ENCODE measurements at places on chromosomes 5 and 9.

DNA sequence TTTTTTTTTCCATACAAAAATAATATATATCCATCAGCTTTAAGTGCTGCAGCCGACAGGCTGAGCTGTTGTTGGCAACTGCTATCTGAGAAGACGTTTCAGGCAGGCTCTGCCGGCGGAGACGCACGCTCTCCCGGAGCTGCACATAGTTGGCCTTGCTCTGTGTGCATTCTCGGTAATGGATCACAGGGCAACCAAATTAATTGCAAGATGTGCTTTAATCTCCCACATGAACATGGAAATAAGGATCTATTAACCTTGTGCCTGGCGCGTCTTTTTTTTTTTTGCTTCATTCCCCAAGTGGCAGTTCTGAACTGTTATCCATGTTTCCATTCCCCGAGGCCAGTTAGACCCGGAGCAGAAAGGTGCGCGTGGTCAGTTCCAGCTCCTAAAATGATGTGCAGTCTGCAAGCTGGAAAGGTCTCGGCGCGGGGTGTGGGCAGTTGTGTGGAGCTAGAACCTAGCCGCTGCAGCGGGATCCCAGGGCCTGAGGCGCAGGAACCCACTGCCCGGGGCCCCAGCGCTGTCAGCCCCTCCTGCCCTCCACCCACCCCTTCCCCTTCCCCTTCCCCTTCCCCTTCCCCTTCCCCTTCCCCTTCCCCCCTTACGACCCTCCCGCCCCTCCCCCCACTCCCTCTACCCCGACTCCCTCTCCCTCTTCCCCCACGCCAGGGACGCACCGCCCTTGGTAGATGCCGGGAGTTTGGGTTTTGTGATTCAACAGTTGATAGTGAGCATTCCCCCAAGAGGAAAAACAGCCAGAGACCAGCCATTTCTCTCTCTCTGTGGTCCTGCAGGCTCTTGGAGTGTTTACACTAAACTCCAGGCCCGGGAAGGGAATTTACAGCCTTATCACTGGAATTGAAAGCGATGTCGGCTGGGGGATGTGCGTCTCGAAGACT, 137.8 kb downstream of the CEP120 start:
- no peak for DNase-seq

DNA sequence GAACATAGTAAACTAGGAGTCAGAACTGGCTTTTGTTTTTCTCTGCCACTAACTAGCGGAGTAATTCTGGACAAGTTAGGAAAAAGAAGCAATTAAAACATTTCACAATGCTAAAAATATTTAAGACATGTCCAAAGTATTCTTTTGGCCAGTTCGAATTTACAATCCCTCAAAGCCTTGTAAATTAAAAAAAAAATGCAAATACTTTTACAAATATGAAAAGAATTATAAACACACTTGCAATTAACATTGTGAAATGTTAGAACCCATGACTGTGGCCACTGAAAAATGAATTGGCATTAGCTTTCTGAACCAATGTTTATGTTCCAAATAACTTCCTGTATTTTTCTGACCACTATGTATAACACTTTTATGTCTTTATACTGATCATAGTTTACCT, 2.2 kb downstream of the RAD1 start:
- DNase-seq: no peak

DNA sequence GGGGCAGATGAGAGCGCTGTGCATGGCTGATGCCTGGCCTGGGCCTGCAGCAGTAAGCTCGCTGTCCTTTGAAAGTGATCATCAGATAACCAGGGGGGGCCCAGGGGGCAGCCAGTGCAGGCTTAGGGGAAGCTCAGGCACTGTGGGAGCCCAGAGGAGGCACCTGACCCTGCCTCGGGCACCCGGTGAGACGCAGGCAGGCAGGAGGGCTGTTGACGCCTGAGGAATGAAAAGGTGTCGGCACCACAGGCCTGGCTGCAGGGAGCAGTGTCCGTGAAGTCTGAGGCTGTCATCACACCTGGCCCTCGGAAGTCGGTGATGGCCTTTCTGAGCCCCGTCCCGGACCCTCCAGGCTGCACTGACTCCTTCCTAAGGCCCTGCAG, 84.6 kb downstream of the RXRA start:
- no peak for DNase-seq

GRCh38 chr5:82445726-82446335, 167.7 kb upstream of the RPS23 start:
- DNase-seq: no peak

DNA sequence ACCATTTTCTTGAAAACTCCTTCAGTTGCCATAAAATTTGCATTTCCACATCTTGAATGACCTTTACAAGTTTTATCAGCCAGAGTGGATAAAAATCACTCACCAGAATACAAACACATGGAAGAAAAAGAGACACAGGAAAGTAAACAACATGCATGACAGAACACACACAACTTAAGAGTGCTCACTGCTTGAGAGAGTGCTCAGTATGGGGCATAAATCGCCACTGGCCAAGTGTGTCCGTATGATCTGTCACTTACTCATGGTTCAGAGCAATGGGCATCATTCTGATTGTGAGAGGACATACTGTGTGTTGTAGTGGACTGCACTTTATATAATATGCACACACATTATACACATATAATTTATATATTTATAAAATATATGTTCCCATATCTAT, 155.6 kb upstream of the NTRK2 start:
- no peak for DNase-seq

GRCh38 chr9:99016681-99017387, 73.1 kb downstream of the COL15A1 start:
- DNase-seq: no peak

DNA sequence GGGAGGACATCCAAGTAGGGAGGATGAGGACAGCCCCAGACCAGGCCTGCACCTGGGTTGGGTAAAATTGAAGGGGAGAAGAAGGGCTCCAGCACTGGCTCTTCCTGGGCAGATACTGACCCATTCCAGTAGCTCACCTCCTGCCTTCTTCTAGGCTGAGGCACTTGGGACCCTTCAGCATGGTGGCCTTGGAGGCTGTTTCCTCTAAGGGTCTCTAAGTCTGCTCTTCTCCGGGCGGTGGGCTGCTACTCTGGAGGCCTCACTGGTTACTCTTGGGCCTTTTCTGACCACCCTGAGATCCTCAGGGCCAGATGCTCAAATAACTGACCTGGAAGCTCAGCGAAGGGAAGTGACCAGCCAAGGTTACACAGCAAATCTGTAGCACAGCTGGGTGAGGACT, 2.8 kb upstream of the TIFAB start:
- DNase-seq: no peak

- DNase-seq: peak; percentile 25
Observed at GRCh38 chr5:88883836-88884607, 1.0 kb upstream of the MEF2C start.

GRCh38 chr5:109416882-109417281, 7.1 kb upstream of the PJA2 start:
- no peak for DNase-seq

- DNase-seq: no peak
Observed at GRCh38 chr9:114998326-114998725, 67.9 kb upstream of the TNFSF8 start.

- DNase-seq: no peak
Observed at GRCh38 chr5:115558388-115558956, 13.9 kb upstream of the FEM1C start.

GRCh38 chr9:69797675-69798074, 22.9 kb upstream of the CFAP95 start:
- no peak for DNase-seq

GRCh38 chr9:96363175-96363967, 20.1 kb downstream of the SLC35D2 start:
- no peak for DNase-seq

- peak; percentile 41 for DNase-seq
Observed at GRCh38 chr5:58460732-58461286, 923 bp upstream of the PLK2 start.

DNA sequence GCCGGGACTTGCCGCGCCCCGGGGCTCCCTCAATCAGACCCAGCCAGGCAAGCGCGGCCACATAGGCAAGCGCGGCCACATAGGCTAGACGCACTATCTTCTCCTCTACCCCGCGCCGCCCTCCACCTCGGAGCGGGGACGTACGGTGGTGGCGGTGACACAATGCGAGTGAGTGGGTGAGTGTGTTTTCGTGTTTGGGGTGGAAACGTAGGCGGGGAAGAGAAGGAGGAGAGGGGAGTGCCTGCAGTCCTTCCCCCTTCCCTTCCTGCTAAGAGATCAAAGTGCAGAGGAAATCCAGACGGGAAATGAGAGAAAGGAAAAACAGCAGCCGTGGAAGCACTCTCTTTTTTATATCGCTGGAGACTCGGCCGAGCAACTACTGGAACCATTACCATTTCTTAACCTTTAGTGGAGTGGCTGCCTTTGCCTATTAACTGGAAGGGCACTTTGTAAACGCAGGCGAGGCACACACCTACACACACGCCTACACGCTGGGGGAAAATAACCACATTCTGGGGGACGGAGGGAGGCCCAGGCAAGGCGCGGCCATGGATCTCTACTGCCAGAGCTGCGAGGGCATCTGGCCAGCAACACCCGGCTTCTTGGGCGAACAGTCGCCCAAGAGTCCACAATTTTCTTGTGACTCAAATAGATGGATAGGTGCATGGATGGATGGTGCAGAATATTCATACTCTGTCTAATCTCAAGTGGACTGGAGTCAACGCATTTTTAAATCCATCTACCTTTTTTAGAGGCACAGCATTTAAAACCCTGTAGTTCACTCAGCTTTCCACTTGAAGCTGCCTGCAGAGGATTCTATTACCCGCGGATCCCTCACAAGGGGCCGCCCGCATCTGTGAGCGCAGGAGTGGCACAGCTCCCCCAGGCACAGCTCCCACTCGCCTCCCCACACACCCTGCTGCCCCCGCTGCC, 2.1 kb downstream of the EDIL3 start:
- DNase-seq: no peak

GRCh38 chr9:1207686-1208085, 157.5 kb downstream of the DMRT2 start:
- no peak for DNase-seq

- no peak for DNase-seq
Observed at GRCh38 chr5:176608142-176608705, 1.7 kb downstream of the GPRIN1 start.

DNA sequence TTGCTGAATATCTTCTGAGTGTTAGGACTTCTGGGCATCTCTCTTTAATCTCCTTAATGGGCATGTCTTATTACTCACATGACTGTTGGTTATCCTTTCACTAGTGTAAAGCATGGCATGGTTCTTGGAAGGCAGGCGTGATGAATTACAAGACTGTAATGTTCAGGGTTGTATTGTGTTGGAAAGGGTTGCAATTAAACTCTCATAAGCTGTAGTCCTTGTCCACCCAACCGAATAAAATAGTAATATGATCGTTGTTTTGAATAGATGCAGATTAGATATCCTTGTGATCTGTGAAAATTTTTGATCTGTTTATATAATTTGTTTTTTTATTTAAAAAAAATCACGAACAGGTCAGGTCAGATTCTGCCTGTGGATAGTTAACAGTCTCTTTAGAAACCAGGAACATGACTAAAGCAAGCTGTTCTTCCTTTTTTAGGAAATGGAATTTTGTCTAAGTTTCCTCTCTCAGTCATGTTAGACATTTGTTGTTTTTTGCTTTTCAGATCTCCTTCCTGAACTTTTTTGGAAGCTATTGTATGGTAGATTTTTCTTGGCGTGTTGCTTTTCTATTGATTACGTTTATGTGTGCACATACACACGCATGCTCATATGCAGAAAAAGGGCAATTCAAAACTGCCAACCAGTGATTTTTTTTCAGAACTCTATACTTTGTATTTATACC, 121.8 kb downstream of the ARHGEF28 start:
- no peak for DNase-seq

GRCh38 chr9:97794666-97795065, 58.4 kb upstream of the FOXE1 start:
- DNase-seq: no peak

- DNase-seq: no peak
Observed at GRCh38 chr9:132461281-132461896, 51.4 kb downstream of the CFAP77 start.

- no peak for DNase-seq
Observed at GRCh38 chr5:158755986-158756385, 343.7 kb downstream of the EBF1 start.

GRCh38 chr5:127423173-127423798, 94.2 kb upstream of the PRRC1 start:
- no peak for DNase-seq

DNA sequence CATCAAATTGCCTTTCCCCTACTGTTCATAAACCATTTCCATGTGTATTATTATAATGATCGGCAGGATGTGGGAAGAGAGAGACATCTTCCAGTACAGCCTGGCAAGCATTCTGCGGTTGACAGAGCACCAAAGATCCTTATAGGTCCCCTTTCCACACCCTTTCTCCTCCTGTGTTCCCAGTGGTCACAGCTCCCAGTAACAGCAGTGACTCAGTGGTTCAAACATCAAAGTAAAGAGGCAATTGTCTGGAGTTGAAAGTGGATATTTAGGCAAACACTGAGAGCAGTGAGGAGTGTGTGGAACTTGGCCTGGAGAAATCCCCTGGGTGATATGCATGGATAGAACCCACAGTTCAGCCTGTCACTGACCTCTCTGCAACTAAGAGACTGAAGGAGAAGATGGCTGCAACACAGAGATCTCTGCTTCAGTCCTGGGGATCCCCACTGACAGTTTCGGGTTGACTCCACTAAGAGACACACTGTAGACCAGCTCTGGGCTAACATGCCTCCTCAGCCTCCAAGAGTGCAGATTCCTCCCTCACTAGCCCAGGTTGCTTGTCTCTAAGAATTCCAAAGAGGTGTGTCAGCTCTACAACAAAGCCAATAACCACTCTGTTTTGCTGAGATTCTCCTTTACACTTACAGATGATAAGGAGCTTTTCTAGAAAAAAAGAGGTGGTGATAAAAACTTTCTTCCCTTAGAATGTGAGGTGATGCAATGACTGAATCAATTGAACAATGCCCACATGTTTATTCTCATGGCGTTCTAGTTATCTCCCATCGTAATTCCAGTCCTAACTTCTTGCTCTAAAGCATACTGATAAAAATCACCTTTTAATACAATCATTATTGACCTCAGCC, 94.4 kb upstream of the IL6ST start:
- no peak for DNase-seq

DNA sequence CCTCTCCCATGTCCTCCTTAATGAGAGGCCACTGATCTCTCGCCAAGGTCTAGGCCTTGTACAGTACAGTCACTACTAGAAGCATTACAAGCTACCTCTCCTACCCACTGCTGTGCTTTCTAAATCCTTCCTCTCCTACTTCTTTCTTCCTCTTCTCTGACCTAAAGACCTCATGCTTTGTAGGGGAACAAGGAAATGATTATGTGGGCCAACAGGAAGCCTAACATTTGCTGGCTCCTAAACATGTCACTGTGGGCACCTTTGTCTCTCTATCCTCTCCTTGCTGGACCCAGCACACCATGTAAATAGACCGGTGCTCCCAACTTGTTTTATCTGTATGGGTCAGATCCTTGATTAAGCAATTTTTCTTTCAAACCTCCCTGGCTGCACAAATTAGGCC, 16.7 kb downstream of the SLC28A3 start:
- DNase-seq: no peak

- no peak for DNase-seq
Observed at GRCh38 chr9:1469996-1470395, 419.8 kb downstream of the DMRT2 start.

- DNase-seq: no peak
Observed at GRCh38 chr9:132942541-132943182, 1.8 kb downstream of the TSC1 start.

Measured in HuH-7.5 (cell line).